ENCODE measurements at places on chromosomes 5 and 9. TPM values are rescaled to one million over a fixed set of nuclear protein-coding genes. Genes with fewer than 3 reads are reported as not detected.
A peak's percentile ranks its signal among the peaks of the same experiment; 100 is the strongest.

The PCDHA11 gene
- polyA plus RNA-seq = not detected

DNA sequence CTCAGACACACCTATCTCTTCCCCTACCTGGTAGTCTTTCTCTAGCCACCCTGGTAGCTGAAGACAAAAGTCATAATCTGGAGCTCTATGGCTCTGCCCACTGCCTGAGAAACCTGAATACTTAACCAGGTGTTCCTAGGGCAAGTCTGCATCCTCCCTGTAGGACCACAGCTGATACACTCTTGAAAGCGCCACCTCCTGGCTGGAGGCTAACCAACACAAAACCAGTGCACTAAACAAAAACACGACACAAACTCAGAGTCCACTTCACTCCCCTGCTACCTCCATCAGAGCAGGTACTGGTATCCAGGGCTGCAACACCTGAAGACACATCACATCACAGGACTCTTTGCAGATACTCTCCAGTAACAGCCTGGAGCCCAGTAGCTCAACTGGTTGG, 84.6 kb upstream of the ANXA1 start:
- H3K27me3 ChIP-seq = no peaks in the 10 kb centered on the region
- no peak overlapping the region for H3K4me3 ChIP-seq
- H3K4me1 ChIP-seq = no peaks in the 10 kb centered on the region
- H3K36me3 ChIP-seq = no peaks in the 10 kb centered on the region
- no peak overlapping the region for H3K27ac ChIP-seq

The IFNB1 gene
- not detected for polyA plus RNA-seq

The OTP gene
- polyA plus RNA-seq = not detected

The AK1 gene
- 0.23 TPM for polyA plus RNA-seq

DNA sequence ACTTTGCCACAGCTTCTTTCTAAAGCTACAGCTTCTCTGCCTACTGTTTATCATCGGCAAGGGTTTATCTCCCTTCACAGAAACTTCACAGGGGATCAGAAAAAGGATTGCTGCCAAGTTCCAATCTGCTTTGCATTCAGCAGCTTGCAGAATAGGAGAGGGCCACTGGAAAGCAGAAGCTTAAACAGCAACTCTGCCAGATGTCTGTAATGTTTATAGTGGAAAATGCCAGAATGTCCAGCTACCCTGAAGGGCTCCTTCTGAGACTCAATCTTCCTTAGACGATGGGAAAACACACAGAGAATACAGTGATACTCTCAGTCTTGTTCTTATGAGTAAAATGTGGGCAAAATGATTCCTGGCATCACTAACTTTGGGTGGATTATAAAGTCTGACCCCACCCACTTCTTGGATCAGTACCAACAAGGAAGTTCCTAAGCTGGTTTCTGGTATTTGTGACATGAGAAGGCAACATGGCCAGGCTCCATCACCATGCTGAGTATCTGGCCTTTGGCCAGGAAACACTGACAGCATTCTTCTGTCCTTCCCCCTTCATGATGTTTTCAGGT, 19.0 kb downstream of the STOM start:
- H3K36me3 ChIP-seq = peaks cover 37% of the 10 kb centered on the region
- H3K4me1 ChIP-seq = peaks cover 51% of the 10 kb centered on the region
- H3K4me3 ChIP-seq = no peak overlapping the region
- H3K27ac ChIP-seq = no peak overlapping the region
- H3K27me3 ChIP-seq = no peaks in the 10 kb centered on the region

The RNF180 gene
- polyA plus RNA-seq = not detected

The CFAP157 gene
- polyA plus RNA-seq = 0.33 TPM

DNA sequence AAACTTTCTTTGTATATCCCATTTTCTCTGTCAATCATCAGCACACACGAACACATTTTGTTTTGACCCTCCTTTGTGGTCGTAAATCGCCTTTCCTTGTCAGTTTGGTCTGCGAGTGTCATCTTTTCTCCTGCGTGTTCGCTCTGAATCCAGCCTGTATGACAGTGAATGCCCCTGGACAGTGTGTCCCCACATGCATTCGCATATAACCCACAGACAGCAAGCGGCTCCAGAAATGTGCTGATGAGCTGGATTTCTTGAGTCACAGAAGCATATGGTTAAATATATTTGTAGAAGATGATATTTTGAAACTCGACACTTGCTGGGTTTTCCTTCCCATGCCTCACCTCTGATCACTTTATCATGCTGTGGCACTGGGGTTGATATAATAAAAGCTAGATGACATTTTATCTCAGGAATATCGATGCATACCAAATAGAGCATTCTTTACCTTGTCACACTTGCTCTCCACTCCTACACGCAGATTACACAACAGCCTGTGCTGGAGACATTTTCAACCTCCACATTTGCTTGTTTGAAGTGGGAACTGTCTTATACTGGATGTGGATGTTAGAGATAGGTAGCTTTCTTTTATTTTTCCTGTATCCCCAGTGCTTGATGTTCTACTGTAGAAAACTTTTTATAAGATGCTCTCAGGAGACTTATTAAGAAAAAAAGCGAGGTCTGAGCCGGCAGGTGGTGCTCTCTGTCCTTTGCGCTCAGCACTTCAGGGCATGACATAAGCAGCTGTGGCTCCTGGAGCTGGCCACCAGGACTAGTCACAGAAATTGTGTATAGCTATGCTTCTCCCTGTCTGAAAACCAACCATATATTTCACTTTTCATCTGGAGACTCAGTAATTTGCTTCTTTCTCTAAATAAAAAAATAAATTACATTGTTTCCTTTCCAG, 215.1 kb downstream of the SH3GL2 start:
- H3K36me3 ChIP-seq = no peaks in the 10 kb centered on the region
- H3K4me1 ChIP-seq = no peaks in the 10 kb centered on the region
- DNase-seq = no peak
- H3K27ac ChIP-seq = no peak overlapping the region
- H3K4me3 ChIP-seq = no peak overlapping the region

DNA sequence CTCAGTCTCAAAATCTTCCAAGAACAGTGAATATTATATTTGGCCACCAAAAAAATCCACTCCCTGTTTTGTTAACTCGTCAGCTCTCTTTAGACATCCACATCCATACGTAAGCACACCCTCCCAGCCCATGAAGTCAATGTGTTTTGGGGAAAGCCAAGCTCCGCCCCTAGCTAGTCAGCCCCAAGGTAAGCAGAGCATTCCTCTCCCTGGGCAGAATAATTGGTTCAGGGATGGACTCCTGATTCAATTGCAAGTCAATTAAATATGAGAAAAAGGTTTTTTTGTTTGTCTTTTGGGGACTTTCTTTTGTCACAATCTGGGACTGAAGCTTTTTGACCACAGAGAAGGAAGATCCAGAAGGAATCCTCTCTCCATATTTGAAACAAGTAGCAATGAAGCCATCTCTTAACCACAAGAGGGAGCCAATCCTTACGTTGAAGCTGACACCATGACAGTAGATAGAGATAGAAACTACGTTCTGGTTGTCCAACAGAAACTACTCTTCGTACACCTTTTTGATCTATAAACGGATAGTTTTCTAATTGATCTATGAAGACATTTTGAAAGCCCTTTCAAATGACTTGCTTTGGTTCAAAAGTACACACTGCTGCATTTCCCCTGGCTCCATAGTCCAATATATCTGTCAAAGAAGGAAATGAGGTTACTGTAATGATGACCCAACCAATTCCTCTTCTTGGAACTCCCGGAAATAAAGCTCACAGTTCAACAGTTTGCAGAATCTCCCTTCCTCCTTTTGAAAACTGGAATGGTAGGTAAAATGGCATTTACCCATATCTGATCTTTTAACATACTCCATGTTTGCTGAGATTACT, 166.4 kb downstream of the TLE1 start:
- DNase-seq = no peak
- H3K27ac ChIP-seq = no peak overlapping the region
- H3K36me3 ChIP-seq = no peaks in the 10 kb centered on the region
- H3K4me3 ChIP-seq = no peak overlapping the region
- no peaks in the 10 kb centered on the region for H3K4me1 ChIP-seq
- H3K27me3 ChIP-seq = no peaks in the 10 kb centered on the region

GRCh38 chr5:173697931-173698579, 81.6 kb upstream of the BOD1 start:
- no peak overlapping the region for H3K4me3 ChIP-seq
- H3K36me3 ChIP-seq = no peaks in the 10 kb centered on the region

The CORO2A gene
- 11.9 TPM for polyA plus RNA-seq

- H3K36me3 ChIP-seq = no peaks in the 10 kb centered on the region
- no peaks in the 10 kb centered on the region for H3K27me3 ChIP-seq
- H3K4me3 ChIP-seq = no peak overlapping the region
- no peak overlapping the region for H3K27ac ChIP-seq
Measured at GRCh38 chr9:113568571-113569321, 105.2 kb downstream of the RGS3 start.

The TMEM171 gene
- polyA plus RNA-seq = 14.1 TPM

DNA sequence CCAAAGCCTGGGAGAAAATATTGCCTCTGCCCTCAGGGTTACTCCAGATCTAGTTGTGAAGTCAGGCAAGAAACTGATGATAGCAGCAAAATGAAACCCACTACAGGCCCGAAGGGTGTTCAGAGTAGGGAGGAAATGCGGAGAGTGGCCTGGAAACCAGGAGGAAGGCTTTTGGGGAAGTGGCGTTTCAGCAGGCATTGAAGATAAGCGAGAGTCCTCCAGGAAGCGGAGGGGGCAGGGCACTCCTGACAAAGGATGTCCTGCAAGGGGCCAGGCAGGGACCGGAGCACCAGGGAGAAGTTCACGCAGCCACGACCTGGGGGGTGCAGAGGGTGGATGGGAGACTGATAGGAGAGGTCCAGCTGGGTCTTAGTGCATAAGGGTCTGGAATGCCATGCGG, 7.8 kb upstream of the FOXI1 start:
- DNase-seq = no peak
- H3K27ac ChIP-seq = no peak overlapping the region
- H3K36me3 ChIP-seq = no peaks in the 10 kb centered on the region
- H3K4me1 ChIP-seq = no peaks in the 10 kb centered on the region
- no peak overlapping the region for H3K4me3 ChIP-seq

GRCh38 chr9:33017283-33018041, 7.6 kb upstream of the DNAJA1 start:
- peaks cover 4% of the 10 kb centered on the region for H3K36me3 ChIP-seq
- no peaks in the 10 kb centered on the region for H3K27me3 ChIP-seq
- H3K4me1 ChIP-seq = no peaks in the 10 kb centered on the region
- H3K4me3 ChIP-seq = no peak overlapping the region

DNA sequence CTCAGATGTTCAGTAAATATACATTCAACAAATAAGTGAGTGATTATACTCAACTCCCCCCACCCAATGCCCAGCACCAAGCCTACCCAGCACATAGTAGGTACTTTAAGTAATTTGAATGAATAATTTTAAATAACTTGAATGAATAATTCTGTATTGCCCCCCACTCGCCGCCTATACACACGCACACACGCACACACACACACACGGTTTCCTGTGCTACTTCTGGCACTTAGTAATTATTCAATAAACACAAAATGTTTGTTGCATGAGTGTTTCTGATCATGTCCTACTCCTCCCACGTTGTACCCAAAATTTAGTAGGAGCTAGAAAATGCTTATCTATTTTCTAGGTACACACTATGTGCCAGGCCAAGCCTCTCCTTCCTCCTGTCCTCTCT, 16.2 kb downstream of the PCDH12 start:
- no peak for DNase-seq
- H3K36me3 ChIP-seq = peaks cover 5% of the 10 kb centered on the region
- no peak overlapping the region for H3K4me3 ChIP-seq
- no peaks in the 10 kb centered on the region for H3K4me1 ChIP-seq

DNA sequence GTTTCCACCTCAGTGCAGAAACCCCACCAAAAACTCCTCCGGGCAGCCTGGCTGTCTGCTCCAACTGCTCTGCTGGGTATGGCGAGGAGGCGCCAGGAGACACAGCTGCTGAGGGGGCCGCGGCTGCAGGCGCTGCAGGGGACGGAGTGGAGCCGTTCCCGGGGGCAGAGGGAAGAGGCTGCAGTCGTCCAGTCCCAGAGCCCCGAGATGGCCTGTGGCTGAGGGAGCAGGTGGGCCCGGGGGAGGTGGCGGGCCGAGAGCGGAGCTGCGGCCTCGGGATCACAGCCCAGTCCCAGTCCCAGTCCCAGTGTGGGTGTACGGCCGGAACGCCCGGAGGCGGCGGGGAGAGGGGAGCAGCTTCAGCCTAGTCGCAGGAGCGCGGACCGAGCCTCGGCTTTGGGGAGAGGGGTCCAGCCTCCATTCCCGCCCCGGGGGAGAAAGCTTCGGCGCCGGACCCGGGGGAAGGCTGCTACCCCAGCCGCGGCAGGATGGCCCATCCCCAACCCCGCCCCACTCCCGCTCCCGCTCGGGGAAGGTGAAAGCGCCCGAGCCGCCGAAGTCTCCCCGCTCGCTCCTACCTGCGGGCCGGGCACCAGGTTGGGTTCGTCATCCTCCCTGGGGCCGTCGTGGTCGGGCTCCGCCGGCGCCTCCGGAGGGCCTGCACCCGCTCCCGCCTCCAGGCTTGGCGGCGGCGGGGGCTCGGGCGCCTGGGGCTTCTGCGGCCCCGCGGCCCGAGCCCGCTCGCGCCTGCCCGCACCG, 513 bp downstream of the FAM193B start:
- no peaks in the 10 kb centered on the region for H3K27me3 ChIP-seq
- DNase-seq = no peak
- peak overlapping the region; percentile 49 for H3K27ac ChIP-seq
- H3K4me1 ChIP-seq = peaks cover 21% of the 10 kb centered on the region

DNA sequence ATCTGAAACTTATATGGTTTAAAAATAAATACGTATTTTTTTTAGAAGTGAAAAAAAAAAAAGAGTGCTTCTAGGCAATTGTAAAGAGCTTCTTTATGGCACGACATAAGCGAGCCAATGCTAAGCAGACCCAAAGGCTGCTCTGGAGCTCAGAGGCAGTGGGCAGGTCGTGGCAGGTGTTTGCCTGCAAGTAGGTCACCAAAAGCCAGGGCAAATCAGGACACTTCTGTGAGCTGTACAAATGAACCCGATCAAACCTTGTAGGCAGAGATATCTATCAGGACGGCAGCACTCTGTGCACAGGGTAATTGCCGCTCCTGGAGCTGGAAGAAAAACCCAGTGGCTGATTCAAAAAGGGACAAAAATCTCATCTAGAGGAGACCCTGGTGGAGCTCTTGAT, 75.9 kb downstream of the IRX2 start:
- no peaks in the 10 kb centered on the region for H3K27me3 ChIP-seq
- H3K36me3 ChIP-seq = no peaks in the 10 kb centered on the region
- DNase-seq = no peak
- H3K4me3 ChIP-seq = no peak overlapping the region
- H3K4me1 ChIP-seq = no peaks in the 10 kb centered on the region

The TCF7 gene
- 344 TPM for polyA plus RNA-seq

DNA sequence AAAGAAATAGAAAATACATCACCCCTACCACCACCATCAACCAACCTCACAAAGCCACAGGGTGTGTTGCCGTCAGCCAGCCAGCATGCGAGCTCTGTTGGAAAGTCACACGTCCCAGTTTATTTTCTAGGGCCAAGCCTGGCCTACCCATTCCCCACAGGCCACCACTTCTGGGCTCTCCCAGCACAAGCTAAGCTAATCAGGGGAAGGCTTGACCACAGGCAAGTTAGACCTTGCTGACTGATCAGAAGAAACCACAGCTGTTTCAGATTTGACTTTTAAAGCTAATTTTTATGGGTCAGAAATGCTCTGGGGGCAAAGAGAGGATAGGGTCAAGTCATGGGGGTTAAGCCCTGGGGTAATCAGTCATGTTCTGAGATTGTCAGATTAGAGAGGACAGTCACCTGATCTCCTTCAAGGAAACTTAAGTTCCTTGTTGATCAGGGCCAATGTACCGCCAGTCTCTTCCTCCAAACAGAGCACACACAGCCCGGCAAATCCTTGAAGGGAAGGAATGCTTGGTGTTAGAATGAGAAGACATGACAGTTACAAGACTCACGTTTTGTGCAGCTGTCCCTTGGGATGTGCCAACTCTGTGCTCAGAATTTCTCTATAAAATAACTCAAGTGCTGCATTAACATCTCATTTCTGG, 7.6 kb downstream of the SHB start:
- no peaks in the 10 kb centered on the region for H3K27me3 ChIP-seq
- no peaks in the 10 kb centered on the region for H3K36me3 ChIP-seq
- no peak overlapping the region for H3K27ac ChIP-seq
- no peak overlapping the region for H3K4me3 ChIP-seq

The C9 gene
- not detected for polyA plus RNA-seq
